ENCODE measurements at places on chromosomes 5 and 9.
A peak's percentile ranks its signal among the peaks of the same experiment; 100 is the strongest.

DNA sequence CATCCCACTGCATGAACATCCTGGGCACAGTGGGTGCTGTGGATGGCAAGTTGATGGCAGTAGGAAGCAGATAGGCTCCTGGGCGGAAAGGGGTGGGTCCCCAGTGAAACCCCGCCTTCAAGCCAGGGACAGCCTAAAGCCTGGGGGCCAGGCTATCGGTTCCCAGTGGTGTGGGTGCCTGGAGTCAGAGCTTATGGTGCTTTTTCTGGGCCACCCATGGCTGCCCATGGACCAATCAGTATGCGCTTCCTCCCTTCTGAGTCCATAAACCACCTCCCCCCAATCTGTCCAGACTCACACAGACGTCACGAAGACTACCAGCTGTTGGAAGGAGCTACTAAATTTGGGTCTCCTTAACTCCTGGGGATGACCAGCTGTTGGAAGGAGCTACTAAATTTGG is 17.5 kb upstream of the ECPAS start:
- no peak for DNase-seq

GRCh38 chr5:162289489-162289888 is 221.9 kb downstream of the GABRG2 start:
- DNase-seq, result no peak

DNA sequence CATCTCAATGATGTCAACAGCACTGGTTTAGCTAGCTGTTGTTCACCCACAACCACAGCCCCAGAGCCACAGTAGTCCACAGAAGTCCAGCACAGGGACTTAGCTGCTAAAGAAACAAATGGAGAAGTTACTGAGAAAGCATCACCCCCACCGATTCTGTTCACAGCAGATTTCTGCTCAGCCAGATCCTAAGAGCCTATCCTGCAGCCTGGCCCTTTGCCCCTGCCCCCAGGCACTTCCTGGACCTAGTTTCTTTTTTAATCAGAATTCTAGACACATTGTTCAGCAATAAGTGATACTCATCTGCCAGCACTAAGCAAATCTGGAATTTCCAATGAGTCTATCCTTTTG is 7.4 kb downstream of the B4GALT1 start:
- peak; percentile 69 for DNase-seq

DNA sequence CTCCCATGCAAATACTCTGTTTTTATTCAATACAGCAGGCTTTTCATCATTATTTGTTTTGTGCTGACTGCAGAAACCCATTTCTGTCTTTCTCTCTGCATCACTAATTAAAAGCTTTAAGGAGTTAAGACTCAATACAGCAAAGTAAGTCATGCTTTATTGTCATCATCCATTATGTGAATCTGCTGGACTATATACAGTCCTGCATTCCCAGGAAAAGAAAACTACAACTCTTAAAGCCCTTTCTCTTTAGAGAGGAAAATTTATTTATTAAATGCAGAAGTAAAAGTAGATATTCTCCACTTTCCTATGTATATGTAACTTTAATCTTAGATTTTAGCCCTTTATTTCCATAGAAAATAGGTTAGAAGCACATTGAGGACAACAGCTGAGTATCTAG is 706.6 kb upstream of the RGMB start:
- DNase-seq, result no peak

DNA sequence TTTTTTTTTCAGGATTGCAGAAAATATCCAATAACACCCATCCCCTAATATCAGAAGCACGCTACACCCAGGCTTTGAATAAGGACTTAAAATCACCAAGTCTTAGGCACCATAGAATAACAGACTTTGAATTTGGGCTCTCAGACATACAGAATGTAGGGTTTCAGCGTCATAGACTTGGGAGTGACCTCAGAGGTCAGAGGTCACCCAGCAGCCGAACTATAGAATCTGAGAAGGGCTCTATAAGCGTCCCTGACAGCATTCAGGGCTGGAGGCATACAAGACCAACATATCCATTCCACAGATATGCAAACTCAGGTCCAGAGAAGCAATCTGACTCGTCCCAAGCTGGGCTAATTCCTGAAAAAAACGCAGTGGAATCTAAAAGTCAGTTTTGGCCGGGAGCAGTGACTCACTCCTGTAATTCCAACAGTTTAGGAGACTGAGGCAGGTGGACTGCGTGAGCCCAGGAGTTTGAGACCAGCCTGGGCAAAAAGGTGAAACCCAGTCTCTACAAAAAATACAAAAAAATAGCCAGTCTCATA is 34.7 kb downstream of the SLC6A7 start:
- DNase-seq, result no peak
